Amniotic epithelial cell (primary cell): ENCODE measurements at places on chromosomes 16 and 17.

DNA sequence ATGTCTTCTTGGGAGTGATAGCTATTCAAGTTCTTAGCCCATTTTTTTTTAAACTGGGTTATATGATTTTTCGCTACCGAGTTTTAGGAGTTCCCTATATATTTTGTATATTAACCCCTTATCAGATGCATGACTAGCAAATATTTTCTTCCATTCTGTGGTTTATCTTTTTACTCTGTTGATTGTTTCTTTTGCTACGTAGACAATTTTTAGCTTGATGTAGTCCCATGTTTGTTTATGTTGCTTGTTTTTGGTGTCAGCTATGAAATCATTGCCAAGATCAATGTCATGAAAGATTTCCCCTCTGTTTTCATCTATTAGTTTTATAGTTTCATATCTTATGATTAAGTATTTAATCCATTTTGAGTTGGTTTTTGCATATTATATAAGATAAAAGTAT is 480.5 kb downstream of the CDH11 start:
- no peak for DNase-seq

DNA sequence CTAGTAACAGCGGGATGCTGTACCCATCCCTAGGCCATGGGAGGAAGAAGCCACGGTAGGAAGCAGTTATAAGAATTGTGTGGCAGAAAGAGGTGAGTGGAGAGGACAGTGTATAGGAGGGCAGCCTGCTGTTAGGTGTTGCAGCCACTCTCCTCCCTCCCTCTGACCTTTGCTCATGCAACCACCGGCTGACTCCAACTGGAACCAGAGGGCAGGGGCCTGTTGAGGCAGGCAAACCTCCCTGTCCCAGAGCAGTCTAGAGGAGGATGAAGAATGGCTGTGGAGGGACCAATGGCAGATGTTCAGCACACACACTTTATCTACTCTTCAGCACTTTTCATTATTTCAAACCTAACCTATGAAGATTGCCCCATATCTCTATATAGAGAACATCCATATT is 2.2 kb downstream of the TXNL4B start:
- no peak for DNase-seq

DNA sequence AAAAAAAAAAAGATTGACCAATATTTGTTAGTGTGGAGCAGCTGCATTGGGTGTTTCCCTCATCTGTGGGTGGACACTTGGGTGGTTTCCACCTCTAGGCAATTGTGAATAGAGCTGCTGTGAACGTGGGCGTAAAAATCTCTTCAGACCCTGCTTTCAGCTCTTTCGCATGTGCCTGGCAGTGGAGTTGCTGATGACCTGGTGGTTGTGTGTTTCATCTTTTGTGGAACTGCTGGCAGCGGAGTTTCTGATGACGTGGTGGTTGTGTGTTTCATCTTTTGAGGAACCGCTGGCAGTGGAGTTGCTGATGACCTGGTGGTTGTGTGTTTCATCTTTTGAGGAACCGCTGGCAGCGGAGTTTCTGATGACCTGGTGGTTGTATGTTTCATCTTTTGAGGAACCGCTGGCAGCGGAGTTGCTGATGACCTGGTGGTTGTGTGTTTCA is 21.4 kb downstream of the ZC3H18 start:
- DNase-seq = no peak

DNA sequence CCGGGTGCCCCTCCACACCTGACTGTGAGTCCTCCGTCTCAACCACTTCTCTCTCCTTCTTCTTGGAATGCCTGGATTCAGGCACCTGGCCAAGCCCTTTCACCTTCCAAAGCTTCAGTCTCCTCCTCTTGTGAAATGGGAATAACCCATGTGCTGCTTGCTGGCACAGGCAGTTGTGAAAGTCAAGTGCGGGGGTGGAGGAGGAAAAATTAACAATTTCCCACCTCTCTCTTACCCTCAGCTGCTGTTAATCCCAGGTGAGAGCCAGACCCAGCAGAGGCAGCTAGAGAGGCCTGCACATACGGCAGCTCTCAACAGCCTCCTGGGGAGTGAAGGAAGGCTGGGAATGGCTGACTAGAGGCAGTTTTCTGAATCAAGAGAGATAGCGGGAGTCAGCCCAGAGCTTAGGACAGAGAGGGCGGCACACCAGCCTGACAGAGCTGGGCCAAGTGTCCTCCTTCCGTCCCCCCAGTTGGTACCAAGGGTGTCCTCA is 77.9 kb upstream of the LGALS9 start:
- peak; percentile 65 for DNase-seq

DNA sequence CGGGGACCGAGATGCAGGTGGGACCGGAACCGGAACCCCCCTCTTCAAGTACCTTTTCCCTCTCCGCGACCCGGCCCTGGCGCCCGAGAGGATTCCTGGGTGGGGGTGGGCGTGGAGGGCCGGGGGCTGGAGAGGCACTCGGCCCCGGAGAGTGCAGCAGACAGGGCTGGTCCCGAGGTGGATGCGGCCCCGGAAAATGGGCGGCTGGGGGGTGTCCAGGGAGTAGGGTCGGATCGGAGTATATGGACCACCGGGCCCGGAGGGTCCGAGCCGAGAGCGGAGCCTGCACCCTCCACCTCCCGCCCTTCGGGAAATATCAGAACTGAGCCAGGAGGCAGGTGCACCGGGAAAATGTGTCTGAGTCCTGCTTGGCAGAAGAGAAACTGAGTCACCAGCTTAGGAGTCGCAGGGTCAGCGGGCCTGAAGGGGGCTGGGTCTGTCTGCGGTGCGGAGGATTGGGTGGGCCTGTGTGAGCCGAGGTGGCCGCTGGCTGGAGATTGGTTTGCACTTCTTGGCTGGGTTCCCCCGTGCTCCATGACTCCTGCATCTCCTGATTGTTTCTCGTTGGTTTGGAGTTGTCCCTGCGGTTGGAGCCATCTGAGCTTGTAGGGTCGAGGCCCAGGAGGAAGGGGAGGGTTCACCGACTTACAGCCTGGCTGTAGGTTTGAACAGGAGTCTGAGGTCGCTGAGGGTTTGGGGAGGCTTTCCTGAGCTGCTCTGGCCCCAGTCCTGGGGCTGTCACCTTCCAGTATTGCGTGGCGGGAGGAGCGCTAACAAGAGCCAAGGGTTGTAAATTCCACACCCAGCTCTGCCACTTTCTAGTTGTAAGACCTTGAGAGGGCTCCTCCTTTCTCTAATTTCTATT is 518 bp downstream of the SH2B1 start:
- DNase-seq = peak; percentile 45

DNA sequence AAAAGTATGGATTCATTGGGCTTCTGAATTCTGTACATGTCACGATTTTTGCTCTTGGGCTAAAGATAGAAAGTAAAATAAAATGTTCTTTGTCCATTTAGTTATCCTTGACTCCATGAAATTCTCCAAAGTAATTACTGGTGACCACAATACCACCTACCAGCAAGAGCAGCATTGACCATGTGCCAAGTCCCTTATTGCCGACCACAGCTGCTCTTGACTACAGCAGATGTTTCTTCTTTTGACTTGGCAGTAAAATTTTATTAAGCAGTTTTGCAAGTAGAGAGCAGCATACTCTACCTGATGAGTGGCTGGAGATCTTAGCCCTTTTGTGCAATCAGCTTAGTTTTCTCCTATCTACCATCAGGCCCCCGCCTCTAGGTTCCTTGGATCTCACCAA is 152.2 kb upstream of the TBX2 start:
- peak; percentile 83 for DNase-seq

- DNase-seq = no peak
Observed at GRCh38 chr17:39753514-39754160, 15.9 kb downstream of the GRB7 start.

GRCh38 chr16:49011901-49012300 is 269.7 kb downstream of the CBLN1 start:
- no peak for DNase-seq

GRCh38 chr16:14110728-14111251 is 39.7 kb downstream of the MRTFB start:
- no peak for DNase-seq

- peak; percentile 48 for DNase-seq
Observed at GRCh38 chr17:78364436-78365281, 4.8 kb upstream of the SOCS3 start.

DNA sequence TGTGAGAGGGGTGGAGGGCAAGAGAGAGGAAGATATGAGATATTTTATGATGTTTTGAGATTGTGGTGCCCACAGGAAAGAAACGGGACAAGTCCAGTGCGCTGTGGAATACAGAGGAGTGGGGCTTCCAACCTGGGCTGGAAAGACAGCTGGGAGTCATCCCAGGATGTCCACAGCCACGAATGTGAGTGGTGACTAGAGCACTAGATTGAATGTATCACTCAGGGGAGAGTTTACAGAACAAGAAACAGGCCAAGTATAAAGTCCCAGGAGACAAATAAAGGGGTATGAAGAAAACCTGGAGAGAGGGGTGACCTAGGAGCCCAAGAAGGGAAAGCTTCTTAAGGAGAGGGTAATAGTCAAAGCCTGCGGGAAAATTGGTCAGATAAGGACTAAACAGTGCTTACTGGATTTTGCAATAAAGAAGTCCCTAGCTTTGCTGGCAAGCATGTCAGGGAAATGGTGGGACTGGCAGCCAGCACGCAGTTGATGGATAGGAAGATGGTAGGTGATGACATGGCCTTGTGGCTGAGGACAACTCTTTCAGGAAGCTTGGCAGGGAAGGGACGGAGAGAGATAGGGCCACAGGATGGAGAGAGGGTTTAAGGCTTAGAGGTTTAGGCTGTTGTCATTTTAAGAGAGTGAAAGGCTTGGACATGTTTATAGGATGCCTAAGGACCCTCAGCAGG is 114.5 kb downstream of the AXIN2 start:
- DNase-seq = peak; percentile 60

DNA sequence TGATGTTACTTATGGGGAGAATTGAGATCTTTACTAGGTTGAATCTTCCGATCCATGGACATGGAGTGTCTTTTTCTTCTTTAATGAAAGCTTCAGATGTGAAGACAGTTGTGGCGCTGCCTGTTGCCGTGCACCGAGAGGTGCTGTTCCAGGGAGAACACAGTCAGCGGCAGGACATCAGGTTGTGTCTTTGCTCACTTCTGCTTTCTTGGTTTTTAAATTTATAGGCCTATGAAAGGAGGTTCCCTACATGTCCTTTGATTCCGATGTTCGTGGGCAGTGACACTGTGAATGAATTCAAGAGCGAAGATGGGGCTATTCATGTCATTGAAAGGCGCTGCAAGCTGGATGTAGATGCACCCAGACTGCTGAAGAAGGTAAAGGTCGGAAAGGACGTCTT is 49.8 kb downstream of the SEC14L1 start:
- DNase-seq = no peak

DNA sequence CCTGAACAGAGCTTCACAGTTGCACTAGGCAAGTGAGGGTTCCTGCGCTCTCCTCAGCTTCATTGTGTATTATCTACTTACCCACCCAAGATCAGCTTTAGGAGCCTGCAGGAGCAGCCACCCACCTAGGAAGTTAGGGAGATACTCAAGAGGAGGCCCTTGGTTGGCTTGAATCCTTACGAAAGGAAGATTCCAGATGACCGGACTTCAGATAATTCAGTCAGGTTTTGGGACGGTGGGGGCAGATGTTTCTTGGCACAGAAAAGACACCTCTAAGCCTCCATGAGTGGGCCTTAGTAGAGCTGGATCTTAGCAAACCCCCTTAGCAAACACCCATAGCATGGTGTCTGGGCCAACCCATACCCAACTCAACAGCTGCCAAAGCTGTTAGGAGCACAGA is 2.4 kb upstream of the CBFB start:
- no peak for DNase-seq

DNA sequence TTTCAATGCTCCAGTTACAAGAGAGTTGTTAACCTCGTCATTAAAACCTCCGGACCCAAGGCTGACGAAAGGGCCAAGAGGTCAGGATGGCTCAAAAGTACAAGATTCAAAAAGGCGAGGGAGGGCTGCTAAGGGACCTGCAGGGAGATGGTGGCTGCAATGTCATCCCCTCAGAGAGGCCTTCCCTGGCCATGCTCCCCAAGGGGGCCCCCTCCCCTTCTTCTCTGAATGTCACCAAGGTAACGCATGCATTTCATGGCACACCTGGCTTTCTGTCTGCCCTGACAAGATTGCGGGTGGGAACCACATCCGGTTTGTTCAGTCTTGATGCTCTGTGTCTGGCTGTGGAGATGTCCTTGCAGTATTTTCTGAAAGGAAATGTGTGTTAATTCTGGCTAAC is 89.9 kb downstream of the C16orf78 start:
- DNase-seq = no peak

- no peak for DNase-seq
Observed at GRCh38 chr17:27747462-27748359, 52.6 kb downstream of the NOS2 start.

- no peak for DNase-seq
Observed at GRCh38 chr16:73066331-73066926, 18.5 kb upstream of the ZFHX3 start.

DNA sequence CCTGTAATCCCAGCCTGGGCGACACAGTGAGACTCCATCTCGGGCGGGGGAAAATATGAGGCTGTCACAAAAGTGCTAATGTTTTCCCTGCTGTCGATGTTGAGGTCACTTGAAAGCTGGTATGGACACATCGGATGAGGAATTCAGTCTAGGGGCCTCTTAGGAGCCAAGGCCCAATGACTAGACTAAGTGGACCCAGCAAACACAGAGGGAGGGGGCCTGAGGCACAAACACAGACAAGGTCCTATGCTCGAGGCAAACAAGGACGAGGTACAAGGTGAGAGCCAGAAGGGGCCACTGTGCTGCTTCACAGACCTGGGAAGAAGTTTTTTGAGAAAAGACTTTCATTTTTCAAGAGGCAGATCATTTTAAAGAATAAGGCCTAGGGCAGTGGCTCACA is 15.2 kb downstream of the TRAP1 start:
- DNase-seq = no peak

- no peak for DNase-seq
Observed at GRCh38 chr17:43810226-43810715, 22.7 kb downstream of the MPP3 start.

DNA sequence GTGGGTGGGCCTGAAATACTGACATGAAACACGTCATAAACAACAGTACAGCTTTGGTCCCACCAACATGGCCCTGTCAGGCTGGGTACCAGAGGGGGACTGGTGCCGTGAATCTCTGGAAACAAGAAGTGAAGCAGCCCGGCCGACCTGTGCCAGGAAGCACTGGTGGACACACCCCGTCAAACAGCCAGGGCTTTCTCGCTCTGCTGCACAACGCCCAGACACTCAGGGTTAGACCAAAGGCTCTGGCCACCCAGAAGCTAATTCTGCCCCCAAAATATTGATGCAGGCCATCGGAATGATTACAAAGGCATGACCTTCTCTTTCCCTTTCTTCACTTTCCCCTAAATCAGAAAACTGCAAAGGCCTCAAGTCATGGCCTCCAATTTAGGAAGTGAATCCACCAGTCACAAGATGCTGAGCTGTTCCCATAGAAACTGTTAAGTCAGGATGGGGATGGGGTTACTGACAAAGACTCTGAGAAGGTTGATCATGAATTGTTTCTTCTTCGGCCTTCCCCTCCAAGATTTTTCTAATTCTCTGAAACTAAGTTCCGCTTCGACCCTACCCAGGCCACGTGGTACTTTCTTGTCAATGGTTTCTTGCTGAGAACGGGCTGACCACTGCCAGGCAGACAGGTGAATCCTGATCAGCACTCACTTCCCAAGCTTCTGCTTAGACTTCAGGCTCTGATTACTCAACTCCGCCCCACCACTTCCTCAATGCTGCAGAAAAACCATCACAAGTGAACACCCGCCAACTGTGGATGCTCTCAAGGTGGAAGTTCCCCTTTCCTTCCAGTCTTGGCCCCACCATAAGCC is 6.7 kb downstream of the PITPNA start:
- no peak for DNase-seq
